HuH-7 (cell line): ENCODE measurements at places on chromosomes 3 and 15.

GRCh38 chr3:10848261-10848660 is 32.2 kb downstream of the SLC6A11 start:
- DNase-seq, result no peak

GRCh38 chr3:127676456-127676855 is 3.7 kb downstream of the ABTB1 start:
- no peak for DNase-seq

GRCh38 chr3:87446849-87447387 is 170.5 kb upstream of the POU1F1 start:
- DNase-seq, result no peak

DNA sequence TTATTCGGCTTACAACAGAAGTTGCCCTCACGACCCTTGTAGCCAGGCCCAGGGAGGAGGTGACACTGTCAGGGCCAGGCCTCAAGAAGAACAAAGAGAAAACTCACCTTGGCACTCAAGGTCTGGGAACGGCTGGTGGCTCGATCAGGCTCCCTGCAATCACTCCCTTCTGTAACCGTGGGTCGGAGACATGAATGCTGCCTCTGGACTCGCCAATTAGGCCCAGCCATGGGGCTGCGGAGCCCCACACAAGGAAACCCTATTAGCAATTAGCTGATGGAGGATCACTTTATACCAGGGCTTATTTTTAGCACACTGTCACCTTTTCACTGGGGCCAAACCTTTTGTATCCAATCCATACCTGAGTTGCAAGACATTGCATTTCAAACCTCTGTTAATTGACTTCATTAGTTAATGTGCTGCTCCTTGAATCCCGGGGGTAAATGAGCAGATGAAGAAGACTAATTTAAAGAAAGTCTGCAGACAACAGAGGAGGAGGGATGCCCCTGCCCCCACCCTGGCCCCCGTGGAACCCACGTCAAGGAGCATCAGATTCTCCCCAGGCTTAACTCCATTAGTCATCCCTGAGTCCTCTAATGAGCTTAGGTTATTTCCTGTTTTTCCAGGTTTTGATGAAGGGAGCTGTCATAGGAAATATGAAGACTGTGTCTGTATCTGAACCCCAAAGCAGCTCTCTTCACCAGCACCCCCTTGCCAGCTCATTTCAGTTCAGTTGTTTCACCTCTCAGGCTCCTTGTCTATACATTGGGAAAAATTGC is 255.3 kb downstream of the RORA start:
- no peak for DNase-seq

DNA sequence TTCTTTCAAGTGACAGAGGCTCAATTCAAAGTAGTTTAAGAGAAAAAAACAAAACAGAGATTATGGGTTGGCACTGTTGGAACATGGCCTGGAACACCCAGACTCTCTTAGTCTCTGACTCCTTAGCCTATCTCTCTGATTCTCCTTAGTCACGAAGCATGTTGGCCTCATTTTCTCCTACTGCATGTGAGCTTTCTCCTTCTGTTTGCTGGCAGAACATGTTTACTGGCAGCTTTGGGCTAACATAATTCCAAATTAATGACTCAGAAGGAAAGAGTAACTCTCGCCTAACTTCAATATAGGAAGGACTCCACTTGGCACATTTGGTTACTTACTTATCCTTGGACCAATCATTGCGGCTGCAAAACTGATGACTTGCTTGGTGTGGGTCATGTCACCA is 21.7 kb upstream of the CCDC39 start:
- DNase-seq, result no peak

DNA sequence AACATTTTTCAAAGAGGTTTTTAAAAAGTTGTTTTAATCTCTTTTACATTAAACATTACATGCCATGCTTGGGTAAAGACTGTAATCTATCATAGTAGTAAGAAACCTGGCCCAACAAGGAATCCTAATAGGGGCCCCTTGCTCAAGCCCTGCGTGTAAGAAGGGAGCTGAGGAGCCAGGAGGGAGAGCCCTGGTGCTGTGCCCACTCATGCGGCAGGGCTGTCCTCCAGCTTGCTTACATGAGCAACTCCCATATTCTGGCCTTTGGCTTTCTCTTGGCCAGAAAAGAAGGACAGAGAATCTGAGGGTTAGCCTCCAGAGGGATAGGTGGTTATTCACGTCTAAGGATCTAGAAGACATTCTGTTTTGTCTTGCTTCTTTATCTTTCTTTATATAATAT is 49.8 kb downstream of the KBTBD12 start:
- no peak for DNase-seq

- DNase-seq, result no peak
These were observed 141.3 kb downstream of the P2RY1 start for GRCh38 chr3:152976239-152976638.

DNA sequence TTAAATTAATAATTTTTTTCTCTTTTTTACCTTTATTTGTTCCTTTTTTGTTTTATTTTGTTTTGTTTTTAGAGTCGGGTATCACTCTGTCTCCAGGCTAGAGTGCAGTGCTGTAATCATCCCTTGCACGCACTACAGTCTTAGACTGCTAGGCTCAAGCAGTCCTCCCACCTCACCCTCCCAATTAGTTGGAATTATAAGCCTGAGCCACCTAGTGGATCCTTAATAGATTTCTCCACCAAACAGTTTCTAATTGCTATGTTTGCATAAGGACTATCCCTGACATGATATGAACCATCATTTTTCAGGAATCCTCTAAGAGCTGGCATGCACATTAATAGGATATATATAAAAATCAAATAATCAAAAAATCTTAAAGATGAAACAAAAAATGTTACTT is 993.2 kb downstream of the OTOL1 start:
- DNase-seq, result no peak

- no peak for DNase-seq
These were observed 11.9 kb downstream of the MEIS2 start for GRCh38 chr15:37088436-37088835.

- no peak for DNase-seq
These were observed 10.1 kb downstream of the CRTC3 start for GRCh38 chr15:90539789-90540188.

DNA sequence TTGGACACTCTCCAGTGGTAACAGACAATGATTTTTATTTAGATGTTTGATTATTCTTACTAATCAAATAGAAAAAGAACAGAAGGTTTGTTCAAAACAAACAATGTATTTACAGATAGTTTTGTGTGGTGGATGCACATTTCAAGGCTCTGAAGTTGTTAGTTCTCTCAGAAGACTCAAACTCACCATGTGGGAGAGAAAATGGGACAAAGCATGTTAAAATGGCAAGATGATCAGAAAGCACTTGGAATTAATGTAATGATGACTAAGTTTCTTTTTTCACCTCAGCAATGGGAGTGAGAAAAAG is 450.5 kb upstream of the KCNMB2 start:
- DNase-seq, result no peak

DNA sequence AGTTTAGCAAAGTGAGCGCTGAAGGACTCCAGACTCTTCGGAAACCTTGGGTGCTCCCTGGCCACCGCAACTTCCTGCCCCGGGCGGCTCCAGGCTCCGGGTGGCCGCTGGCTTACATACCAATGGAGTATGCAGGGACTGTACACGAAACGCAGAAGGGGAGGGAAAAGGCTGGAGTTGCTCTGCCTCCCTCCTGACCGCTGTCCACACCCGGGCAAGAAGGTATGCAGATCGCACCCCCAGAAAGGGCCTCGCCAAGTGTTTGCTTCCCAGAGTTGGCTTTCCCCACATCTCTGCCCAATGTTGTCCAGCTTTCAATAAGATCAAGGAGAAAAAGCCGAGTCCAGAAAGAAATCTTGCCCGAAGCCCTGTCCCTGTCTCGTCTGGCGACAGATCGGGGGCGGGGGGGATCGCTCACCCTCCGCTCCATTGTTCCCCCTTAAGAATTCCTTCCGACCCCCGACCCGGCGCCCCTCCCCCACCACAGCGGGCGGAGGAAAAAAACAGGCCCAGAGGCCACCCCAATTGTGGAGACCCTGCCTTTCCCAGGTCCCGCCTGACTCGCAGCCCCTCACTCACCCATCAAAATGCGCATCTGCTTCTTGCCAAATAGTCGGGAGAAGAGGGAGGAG is 533 bp downstream of the ARF4 start:
- DNase-seq, result peak; percentile 12

DNA sequence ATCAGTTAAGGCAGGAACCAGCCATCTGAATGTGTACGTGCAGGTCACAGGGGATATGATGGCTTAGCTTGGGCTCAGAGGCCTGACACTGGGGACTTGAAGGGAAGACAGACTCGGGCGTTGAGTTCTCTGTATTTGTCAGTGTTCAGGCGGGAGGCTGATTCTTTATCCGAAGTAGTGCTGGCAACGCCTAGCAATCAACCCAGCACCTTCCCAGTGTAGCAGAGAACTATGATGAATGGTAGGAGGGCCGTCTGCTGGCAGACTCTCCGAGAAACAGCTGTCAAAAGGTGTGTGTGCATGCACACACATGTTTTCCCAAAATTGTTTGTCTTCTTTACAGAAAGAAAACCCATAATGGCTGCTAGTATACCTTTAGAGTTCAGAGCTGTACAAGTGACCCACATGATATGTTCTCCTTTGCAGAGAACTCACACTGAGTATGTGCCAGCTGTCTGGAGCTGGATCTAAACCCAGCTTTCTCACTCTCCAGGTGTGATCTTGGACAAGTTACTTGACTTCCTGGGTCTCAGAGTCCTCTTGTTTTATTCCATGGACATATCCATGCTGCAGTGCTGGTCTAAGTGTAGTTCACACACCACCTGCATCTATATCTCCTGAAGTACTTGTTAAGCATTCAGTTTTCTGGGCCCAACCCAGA is 74.5 kb upstream of the LARS2 start:
- no peak for DNase-seq

- DNase-seq, result no peak
These were observed 115.2 kb upstream of the DAZL start for GRCh38 chr3:16720367-16720940.

DNA sequence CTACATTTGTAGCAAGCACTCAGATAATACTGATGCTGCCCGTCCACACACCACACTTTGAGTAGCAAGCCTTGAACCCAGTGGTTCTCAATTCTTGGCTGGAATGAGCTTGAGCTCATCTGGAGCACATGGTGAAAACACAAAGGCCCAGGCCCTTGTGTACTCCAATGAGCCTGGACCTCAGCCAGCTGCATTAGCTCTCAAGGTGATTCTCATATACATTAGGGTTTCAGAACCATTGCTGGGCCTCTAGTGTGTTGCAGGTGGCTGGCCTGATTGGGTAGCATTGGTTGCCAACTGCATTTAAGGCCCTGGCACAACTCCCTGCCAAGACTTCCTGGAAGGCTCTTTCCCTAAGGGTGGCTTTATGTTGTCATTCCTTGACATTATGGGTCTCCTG is 23.4 kb upstream of the ZFAND6 start:
- DNase-seq, result no peak

- DNase-seq, result no peak
These were observed 1.4 kb upstream of the APBA2 start for GRCh38 chr15:28884151-28884940.

DNA sequence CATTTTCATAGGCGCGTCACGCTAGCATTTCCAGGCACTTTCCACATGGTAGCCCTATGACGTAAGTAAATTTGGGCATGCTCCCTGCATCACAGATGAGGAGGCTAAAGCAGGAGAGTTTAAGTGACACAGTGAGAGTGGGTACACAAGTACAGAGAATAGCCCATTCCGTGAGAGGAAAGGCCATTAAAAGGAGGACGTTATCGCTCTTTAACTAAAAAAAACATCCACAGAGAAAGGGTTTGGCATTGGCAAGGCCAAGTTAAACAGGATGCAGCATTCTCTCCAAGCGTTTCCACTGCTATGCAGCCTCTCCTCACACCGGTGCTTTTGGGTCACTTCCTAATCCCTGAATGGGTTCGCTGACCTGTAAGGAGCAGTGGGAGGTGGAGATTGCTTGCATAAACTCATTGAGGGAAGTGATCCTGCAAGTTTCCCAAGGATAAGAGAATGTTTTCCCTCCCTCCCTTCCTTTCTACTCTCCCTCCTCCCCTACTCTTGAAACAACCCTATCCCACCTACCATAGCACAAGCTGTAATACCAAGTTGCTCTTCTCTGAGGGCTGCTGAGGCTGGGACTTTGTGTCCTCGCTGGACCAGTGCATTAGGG is 147.7 kb downstream of the VGLL4 start:
- DNase-seq, result no peak

DNA sequence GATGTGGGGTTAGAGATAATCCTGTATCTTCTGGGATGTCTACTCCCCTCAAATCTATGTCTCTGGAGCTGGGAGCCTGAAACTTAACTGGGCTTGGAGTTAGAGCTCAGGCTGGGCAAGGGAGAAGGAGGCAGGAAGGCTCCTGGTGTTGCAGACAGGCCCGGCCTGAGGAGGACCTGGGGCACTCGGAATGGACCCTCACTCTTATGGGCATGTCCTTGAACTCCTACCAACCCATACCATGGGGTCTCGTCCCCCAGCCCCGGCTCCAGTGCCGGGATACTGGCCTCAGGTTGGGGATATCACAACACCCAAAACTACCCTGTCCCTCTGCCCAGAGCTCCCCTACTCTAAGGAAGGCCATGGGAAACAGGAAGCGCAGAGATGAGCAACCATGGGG is 45.2 kb downstream of the SCN5A start:
- DNase-seq, result no peak

DNA sequence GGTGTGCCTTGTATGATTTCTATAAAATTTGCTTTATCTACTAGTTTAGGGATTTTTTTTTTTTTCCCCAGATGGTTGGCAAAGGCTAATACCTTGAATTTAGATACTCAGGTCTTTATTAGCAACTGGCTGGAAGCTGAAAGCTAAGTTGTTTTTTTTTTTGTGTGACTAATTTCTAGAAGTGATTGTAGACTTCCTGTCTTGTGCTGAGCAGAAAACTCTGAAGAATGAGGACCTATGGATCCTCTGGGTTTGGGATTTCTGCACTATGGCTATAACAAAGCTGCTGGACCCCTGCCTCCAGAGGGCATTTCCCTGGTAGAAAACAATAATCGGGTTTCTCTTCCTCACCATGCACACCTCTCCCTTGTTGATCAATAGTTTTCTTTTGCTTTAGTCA is 10.0 kb downstream of the ARIH2 start:
- no peak for DNase-seq

DNA sequence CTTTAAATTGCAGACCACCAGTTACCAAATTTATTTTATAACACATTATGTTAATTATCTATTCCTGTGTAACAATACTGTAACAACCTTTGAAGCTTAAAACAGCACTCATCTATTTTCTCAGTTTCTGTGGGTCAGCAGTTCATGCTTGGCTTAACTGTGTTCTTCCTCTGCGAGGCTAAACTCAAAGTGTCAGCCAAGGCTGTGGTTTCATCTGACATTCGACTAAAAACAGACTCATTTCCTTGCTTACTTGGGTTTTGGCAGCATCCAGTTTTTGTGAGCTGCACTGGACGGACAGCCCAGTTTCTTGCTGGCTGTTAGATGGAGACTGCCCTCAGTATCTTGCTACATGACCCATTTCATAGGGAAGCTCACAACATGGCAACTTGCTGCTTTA is 247.3 kb upstream of the KCNH8 start:
- no peak for DNase-seq

GRCh38 chr3:114020907-114021306 is 35.4 kb downstream of the CCDC191 start:
- no peak for DNase-seq
